OCI-LY7 (cell line): ENCODE measurements at places on chromosomes 5 and 9. TPM values are rescaled to one million over a fixed set of nuclear protein-coding genes. Genes with fewer than 3 reads are reported as not detected.

TAF11L5 gene
- total RNA-seq = not detected in 2 replicates

SHOC1 gene
- not detected in 2 replicates for total RNA-seq

FAM169A gene
- total RNA-seq = not detected in 2 replicates

SLC6A18 gene
- not detected in 2 replicates for total RNA-seq

GALT gene
- 61.2 and 62.5 TPM in 2 replicates for total RNA-seq

GPR151 gene
- total RNA-seq = not detected in 2 replicates

LRRC26 gene
- not detected in 2 replicates for total RNA-seq

NME5 gene
- not detected in 2 replicates for total RNA-seq

ERAP2 gene
- 19.5 and 26.2 TPM in 2 replicates for total RNA-seq

KIF4B gene
- not detected in 2 replicates for total RNA-seq

PRRT1B gene
- not detected in 2 replicates for total RNA-seq

FAM240B gene
- total RNA-seq = not detected in 2 replicates

PCSK1 gene
- total RNA-seq = not detected in 2 replicates

ADAMTSL1 gene
- not detected in 2 replicates for total RNA-seq

ANKDD1B gene
- not detected in 2 replicates for total RNA-seq

DTWD2 gene
- 3.4 and 6.4 TPM in 2 replicates for total RNA-seq

CATSPER3 gene
- 0.61 and 1.0 TPM in 2 replicates for total RNA-seq
